ENCODE measurements at places on chromosomes 3 and 15. TPM values are rescaled to one million over a fixed set of nuclear protein-coding genes. Genes with fewer than 3 reads are reported as not detected.

DNA sequence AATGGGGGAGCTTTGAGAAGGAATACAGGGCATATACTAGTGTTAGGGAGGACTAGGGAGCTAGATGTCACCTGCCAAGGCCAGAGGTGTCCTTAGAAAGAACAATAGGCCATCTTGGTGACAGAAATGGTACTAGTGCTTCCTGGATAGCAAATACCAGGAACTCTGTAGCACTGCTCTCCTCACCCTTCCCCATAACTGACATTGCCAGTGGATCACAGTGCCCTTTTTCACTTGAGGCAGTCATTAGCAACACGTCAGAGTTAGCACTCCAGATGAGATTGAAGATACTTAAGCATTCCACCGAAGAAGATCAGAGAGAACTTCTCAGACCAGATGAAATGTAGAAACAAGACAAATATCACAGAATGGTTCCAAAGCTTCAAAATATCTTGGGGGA lies 103.1 kb upstream of the PDZRN3 start:
- no peak for DNase-seq

- no peak for DNase-seq
Observed at GRCh38 chr3:183460081-183461055, 31.9 kb upstream of the MCF2L2 start.

- peak; percentile 78 for DNase-seq
Observed at GRCh38 chr3:4983739-4984510, 4.7 kb downstream of the BHLHE40 start.

DNA sequence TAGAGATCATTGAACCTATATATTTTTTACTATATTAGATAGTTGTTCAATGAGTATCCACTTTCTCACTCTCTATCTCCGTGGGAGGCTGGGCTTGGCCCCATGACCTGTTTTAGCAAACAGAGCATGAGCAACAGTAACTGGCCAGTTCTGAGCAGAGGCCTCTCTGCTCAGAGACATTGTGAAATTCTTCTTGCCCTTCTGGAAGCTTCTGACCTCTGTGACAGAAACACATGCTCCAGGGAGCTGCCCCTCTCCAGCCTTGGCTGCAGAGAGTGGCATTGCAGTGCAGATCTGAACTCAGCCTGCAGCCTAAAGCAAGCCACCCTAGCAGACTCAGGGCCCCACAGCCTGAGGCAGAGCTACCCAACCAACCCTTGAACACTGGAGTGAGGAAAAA lies 20.5 kb downstream of the FAM240A start:
- no peak for DNase-seq

GRCh38 chr3:138105598-138105997 lies 9.8 kb downstream of the DZIP1L start:
- no peak for DNase-seq

GRCh38 chr3:50661321-50661837 lies 13.3 kb upstream of the DOCK3 start:
- no peak for DNase-seq

DNA sequence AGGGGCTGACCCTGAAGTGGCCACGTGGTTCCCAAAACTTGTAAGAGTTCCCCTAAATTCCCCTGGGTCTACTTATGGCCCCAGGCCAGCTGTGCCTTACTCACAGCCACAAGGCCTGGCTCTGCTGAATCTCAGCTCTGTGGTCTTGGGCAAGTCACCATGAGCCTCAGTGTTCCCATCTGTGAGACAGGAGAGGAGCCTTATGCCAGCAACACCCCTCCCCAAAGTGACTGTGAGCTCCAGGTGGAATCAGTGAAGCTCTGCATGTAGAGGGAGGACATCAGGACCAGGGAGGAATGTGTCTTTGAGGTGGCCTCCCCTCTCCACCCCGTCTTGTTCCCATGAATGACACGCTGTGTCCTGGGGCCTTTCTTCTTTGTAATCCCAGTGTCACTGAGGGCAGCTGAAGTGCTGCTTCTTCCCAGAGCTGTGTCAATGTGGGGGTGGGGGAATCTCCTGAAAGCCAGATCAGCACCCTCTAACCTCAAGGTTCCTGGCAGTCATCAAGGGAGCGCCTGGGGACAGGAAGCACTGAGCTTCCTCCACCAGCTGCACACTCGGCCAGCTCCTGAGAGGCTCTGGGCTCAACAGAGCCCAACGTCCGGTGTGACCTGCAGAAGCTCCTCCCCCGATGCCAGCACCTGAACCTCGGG lies 258.9 kb downstream of the UACA start:
- DNase-seq = no peak

GRCh38 chr3:148856384-148856783 lies 8.7 kb upstream of the CPA3 start:
- no peak for DNase-seq

The NOP10 gene
- total RNA-seq = 327 TPM

The TBC1D21 gene
- not detected for total RNA-seq

The CCK gene
- total RNA-seq = not detected

The PSTPIP1 gene
- total RNA-seq = 85.4 TPM

The MCF2L2 gene
- total RNA-seq = 0.58 TPM

Measured in activated T-cell treated with anti-CD3 and anti-CD28 coated beads, Interleukin-2, amount 50 U/mL, for 4 hours (primary cell).